ENCODE measurements at places on chromosomes 3 and 15. TPM values are rescaled to one million over a fixed set of nuclear protein-coding genes. Genes with fewer than 3 reads are reported as not detected.

IGF1R gene
- 73.3 TPM for total RNA-seq

DNA sequence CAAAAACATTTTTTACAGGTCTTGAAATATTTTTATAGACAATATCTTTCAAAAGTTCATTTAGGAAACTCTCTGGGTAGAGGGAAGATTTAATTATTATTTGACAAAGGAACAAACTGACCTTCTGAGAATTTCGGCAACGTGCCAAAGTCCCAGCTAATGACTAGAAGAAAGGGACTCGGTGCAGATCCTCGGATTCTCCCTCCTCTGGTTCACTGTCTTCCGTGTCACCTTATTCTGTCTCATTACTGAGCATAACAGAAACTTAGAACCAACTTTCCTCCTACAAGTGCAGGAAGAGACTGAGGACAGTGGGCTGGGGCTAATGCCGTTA is 339.1 kb downstream of the MECOM start:
- DNase-seq = no peak

- DNase-seq = no peak
These were observed 282.1 kb downstream of the ZBTB20 start for GRCh38 chr3:114864970-114865369.

GRCh38 chr3:160200353-160200752 is 24.9 kb upstream of the C3orf80 start:
- DNase-seq = no peak

GRCh38 chr3:97687734-97688133 is 76.8 kb upstream of the ARL6 start:
- peak; percentile 76 for DNase-seq

DNA sequence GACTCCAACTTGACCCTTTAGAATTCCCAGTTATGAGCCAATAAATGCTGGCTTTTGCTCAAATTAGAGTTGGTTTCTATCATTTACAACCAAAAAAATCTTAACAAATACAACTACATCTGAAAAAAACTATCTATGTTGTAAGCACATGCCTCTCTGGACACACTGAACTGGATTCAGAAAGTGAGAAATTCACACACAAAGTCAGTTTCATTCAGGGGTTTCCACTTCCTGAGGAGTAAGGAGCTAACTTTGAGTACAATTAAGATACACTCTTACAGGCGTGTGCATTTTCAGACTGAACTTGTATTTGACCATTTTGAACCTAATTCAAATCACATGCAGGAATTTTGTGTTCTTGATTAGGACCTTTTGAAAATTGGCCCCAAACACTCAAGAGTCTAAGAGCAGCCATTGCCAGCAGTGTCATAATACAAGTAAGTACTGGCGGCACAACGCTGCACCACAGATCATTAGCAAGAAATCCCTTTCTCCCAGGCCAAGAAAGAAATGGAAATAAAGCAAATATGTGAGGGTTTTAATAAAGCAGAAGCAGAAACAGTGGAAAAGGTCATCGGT is 31.2 kb downstream of the LINS1 start:
- no peak for DNase-seq

GRCh38 chr3:24185738-24186384 is 240.8 kb downstream of the NR1D2 start:
- DNase-seq = peak; percentile 67

DNA sequence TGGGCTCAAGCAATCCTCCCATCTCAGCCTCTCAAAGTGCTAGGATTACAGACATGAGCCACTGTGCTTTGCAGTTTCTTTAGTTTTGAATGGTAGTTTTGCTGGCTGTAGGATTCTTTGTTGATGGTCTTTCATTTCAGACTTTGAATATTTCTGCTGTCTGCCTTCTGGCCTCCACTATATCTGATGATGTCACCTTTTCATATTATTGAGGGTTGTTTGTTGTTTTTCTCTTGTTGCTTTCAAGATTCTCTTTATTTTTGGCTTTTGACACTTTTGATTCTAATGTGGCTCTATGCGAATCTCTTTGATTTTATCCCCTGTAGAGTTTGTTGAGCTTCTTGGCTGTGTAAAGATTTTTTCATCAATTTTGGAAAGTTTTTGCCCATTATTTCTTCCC is 79.0 kb upstream of the MANF start:
- no peak for DNase-seq

- DNase-seq = peak; percentile 58
These were observed 103.1 kb upstream of the TNIK start for GRCh38 chr3:171563298-171563697.

DNA sequence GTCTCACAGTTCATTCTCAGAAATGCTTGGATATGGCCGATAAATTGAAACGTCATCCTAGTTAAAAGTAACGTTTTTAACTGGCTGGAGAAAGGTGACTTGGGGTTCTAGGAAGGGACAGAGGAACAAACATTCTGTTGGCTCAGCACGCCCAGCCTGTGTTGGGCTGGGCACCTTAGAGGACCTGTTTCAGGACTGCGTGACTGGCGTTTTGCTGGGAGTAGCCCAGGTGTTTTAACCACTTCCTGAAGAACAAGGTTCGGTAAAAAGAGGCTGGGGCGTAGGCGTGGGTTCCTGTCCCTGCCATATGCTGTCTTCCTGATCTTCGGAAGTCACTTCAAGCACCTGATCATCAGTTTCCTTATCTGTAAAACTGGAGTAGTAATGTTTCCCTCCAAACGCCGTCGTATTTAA is 1.1 kb upstream of the TLNRD1 start:
- no peak for DNase-seq

DNA sequence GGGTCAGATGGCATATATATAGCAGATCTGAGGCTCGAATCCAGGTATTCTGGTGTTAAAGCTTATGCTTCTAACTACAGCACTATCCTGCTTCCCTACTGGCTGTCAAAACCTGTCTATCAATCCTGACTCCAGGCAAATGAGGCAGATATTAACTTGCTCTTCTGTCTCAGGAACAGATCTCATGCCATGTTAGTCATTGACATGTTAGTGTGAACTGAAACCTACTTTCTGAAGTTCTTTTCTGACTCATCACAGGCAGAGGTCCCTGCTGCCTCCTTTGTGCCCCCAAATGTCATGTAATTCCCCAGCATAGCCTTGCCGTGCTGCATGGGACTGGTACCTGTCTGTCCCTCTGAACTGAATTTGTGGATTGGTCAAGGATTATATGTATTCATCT is 125.0 kb upstream of the SMAD3 start:
- no peak for DNase-seq

- DNase-seq = no peak
These were observed 28.3 kb downstream of the LRIG1 start for GRCh38 chr3:66472313-66473134.

- peak; percentile 6 for DNase-seq
These were observed 11.4 kb upstream of the RASGRF1 start for GRCh38 chr15:79101866-79102581.

DNA sequence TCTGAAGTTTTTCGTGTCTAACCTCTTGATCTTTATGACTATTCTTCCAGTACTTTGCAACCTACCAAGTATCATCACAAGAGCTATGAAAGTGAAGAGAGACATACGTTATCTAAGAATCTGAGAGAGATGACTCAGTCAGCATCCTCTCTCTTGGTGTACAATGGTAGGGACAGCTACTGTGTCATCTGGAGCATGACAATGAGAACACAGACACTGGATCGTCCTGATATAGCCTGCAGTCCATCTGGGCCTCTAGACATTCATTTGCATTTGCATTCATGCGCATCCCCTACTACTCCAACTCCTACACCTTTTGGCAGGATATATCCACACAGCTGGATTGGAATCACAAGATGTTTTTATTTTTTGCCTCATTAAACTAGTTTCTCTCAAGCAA is 115.2 kb downstream of the PEX5L start:
- DNase-seq = no peak

DNA sequence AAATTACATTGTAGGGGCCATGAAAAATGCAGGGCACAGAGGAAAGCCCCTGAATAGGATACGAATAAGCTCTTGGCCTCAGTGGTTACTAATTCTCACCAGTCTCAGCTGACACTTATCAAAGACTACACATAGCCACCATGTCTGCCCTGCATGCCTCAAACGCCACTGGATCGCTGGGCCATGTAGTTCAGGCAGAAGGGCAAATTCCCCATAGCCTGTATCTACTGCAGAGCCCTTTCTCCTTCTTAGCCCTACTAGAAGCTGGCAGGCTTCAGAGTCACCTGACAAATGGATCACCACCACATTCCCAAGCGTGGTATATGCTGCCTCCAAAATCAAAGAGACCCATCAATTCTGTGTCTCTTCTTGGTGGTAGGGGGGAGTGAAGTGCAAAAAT is 177.4 kb downstream of the MINAR1 start:
- DNase-seq = no peak

DNA sequence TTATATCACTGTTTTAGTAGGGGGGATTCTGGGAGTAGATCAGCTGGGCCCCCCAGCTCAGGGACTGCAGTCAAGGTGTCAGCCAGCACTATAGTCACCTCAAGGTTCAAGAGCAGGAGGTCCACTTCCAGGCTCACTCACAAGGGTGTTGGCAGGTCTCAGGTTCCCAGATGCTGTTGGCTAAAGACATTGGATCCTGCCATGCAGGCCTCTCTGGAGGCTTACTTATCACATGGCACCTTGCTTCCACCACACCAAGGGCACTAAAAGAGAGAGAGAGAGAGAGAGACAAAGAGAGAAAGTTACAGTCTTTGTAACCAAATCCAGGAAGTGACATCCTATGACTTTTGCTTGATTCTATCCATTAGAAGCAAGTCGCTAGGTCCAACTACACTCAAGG is 7.5 kb upstream of the PPP1R14D start:
- no peak for DNase-seq

DNA sequence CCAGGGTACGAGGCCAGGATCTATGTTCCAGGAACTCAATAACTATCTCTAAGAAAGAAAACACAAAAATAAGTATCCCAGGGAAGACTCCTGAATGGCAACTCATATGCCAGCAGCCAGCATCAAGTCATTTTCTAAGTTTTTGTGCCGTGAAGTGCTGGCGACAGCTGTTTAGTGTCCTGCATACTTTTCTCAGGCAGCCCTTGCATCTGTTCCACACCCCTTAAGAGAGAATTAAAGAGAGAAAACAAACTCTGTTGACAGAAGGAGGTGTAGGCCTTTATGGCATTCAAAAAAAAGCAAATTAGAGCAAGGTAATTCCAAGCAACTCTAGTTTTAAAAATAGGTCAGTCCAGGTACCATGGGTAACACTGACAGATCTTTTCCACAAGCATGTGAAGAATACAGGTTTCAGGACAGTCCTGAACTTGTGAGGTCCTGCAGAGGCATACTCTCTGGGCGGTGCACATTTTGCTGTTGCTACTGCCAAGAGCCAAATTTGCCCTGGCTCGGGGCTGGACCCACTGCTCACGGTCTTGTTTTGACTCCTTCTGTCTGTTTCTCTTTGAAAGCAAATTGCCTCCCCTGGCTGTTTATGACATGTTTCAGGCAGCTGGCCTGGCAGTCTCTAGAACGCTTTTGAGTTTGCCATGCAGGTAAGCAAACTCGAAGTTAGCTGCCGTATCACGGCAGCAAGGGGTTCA is 252.1 kb upstream of the ADAMTS9 start:
- no peak for DNase-seq

GRCh38 chr15:77862651-77863104 is 214.8 kb downstream of the TBC1D2B start:
- peak; percentile 25 for DNase-seq

Measured in H9 (cell line).